Stimulated activated CD8-positive, alpha-beta memory T cell treated with anti-CD3 and anti-CD28 coated beads, Interleukin-12 subunit alpha, Interleukin-12 subunit beta, amount 100 ng/mL, for 1 hour (primary cell): ENCODE measurements at places on chromosomes 1 and 21.

GRCh38 chr1:53420341-53420740, 38.9 kb upstream of the DMRTB1 start:
- no peak for DNase-seq

- no peak for DNase-seq
These were observed 86.8 kb downstream of the KCNJ6 start for GRCh38 chr21:37829447-37829846.

DNA sequence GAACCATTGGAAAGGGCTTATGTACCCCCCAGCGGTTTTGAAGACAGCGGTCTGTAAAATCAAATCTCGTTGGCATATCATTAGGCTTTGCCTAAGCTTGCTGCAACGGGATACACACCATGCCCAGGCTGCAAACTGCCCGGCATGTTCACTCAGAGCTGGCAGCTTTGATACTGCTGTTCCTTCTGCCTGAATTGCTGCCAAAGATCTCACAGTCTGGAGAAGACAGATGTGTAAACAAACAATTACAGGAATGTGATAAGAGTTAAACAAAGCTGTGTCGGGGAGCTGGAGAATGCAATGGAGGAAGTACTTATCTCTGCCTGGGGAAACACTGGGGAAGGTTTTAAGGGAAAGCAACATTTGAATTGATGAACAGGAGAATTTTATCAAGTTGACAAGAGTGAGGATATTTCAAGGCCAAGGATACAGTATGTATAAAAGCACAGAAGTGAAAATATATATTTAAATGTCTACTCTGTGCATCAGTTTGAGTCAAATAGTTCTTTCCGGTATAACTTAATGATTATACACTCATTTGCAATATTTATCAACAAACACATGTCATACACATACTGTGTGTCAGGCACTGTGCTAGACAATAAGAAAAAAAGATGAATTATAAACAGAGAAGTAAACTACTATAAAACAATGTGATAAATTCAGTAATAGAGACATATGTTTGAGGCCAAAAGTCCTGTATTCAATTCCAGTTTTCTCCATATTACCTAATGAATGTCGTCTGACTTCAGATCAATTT, 29.9 kb downstream of the CHML start:
- DNase-seq = no peak

- DNase-seq = no peak
These were observed 132.3 kb downstream of the BEND5 start for GRCh38 chr1:48644190-48644900.

- no peak for DNase-seq
These were observed 175.5 kb downstream of the MIS18A start for GRCh38 chr21:32103361-32103760.

DNA sequence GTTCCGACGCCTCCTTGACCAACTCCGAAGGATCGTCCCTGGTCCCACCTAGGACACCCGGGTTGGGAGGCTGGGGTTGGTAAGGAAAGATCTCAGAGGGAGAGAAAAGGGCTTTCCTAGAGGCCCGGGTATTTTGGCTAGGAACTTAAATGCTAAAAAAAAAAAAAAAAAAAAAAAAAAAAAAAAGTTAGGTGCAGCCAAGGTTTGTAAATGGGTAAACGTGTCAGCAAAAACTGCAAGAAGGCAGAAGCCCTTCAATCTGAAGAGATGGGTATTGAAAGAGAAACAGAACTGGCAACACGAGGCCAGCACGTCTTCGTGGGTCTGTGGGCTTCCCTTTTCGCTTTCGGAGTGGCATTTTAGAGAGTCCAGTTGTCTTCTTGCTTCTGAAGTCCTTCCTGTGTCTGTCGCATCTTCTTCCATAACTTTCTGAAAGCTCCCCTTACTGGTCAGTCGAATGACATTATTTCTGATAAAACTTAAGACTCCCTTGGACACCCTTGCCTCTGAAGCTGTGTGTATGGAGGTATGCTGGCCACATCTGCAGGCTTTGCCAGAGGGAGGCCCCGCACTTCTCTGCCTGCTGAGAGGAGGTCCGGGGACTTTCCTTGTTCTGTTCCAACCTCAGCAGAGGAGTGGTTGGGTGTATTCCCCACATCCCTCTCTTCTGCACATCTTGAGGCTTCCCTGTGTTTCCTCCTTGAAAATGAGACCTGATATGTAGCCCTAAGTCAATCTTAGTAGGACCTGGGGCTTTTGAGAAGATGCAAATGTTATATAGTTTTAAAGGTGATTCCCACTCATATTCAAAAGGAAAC, 745 bp downstream of the RCSD1 start:
- DNase-seq = no peak

DNA sequence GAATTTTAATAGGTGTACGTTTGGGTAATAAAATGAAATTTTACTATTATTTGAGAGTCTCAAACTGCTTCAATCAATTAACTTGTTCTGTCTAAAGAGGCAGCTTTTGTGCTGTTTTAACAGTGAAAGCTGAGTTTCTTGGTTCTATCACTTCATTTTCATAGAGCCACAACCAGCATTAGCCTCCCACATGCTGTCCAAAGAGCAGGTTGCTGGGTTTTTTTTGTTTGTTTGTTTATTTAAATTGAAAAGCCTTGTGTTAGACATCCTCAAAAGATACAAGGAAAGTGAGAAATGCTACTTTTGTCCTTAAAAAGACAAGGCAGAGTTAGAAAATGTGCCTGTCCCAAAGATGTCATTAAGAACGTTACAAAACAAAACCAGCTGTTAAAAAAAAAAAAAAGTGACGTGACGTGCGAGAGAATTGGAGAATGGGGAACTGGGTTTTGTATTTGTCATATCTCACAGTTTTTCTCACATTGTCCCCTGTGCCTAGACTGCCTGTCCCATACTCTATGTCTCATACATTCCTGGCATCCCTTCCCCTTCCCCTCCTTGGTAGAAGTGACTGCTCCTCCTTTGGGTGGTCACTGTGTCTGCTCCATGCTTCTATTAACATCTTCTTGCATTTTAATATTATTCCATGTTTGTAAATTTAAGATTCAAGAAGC, 63.1 kb upstream of the CD34 start:
- no peak for DNase-seq

DNA sequence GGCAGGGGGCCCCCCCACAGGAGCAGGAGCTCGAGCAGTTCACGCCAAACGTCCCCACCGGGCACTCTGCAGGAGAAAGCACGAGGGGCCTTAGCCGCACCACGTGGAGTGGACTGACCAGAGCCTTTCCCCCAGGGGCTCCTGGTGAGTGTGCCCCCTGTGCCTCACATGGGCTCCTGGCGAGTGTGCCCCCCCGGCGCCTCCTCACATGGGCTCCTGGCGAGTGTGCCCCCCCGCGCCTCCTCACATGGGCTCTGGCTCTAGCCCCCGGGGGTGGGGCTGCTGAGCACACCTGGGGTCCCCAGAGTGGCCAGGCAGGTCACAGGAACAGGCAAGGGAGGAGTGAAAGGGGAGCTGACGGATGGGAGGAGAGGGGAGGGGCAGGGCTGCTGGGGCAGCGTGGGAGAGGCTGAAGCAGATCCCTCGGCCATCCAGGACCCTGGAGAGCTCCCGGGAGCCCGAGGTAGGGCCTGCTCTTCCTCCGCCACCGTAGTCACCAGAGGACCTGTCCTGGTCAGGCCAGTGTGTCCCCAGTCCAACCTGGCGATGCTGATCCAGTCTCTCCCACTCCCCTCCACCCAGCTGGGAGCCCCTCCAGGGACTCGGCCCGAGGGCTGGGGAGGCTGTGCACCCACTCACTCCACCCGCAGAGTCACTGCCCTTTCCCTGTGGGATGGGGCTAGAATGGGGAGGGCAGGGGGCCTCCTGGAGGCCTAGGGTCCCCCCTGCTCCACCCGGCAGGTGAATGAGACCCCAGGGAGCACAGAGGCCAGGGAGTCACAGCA, 47.6 kb downstream of the ARHGEF16 start:
- DNase-seq = no peak

- DNase-seq = no peak
These were observed 543 bp upstream of the MARK1 start for GRCh38 chr1:220527279-220527907.

- DNase-seq = no peak
These were observed 124.3 kb upstream of the RAB4A start for GRCh38 chr1:229146647-229147046.

DNA sequence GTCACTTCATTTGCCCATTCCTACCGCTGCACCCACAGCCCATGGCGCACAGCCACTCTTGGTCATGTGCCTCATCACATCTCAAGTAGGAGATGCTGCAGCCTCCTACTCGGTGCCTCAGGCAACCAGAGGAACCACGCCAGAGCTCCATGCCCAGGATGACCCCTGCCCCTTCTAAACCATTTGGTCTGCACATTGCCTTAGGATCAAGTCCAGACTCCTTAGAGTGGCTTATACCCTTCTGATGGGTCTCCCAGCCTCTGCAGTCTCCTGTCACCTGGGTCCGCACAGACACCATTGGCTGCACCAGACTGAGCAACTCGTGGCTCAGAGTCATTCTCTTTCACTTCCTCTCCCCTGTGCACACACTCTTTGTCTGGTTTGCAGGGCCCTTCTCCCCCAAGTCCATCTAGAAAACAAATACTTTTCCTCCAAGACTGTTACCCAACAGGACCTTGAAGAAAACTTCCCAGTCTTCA, 2.2 kb upstream of the ADORA3 start:
- DNase-seq = no peak

DNA sequence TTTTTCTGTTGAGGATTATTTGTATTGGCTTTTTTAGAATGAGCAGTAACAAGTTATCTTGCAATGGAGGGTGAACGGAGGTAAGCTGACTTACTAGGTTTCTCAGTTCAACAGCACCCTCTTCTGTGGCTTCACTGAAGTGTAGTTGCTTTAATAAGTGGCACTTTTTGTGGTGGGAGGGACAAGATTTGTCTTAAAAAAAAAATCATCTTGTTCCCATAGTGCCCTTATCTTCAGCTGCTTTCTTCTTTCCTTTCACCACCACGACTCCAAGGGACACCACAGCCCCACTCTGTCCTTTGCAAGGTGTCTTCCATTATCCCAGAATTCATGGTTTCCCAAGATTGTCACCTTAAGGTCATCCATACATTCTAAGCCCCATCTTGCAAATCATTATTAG, 92.9 kb downstream of the PIGK start:
- DNase-seq = no peak

GRCh38 chr1:226821719-226822085, 48.7 kb upstream of the PSEN2 start:
- DNase-seq = no peak
